ENCODE measurements at places on chromosomes 7 and 10. TPM values are rescaled to one million over a fixed set of nuclear protein-coding genes. Genes with fewer than 3 reads are reported as not detected.

- no peak for DNase-seq
These were observed 291.2 kb downstream of the KIF20B start for GRCh38 chr10:89992575-89992974.

GRCh38 chr7:38453168-38453567, 178.0 kb downstream of the AMPH start:
- DNase-seq = peak; percentile 6

DNA sequence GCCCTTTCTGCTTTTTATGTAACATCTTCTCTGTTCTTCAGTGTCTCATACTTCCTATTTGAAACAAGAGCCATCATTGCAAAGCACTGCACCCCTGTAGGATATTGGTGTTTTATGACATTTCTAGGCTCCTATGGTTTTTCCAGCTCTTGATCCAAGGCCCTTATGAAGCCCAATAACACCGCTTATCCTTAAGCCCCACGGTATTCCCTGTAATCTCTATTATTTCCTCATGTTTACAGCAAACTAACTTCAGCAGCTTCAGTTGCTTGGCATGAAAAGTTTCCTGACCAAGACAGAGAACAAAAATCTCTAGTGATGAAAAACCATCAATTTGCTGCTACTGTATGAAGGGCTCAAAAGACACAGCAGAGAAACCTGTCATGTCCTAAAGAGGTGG, 34.1 kb upstream of the TES start:
- DNase-seq = no peak

DNA sequence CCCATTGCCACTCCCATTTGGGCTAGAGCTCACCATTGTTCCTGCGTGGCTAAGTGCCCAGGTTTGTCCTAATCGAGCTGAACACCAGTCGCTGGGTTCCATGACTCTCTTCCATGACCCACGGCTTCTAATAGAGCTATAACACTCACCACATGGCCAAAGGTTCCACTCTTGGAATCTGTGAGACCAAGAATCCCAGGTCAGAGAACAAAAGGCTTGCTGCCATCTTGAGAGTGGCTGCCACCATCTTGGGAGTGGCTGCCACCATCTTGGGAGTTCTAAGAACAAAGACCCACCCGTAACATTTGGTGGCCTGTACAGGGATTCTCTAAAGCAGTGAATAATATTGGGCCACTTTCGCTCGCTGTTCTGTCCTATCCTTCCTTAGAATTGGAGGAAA, 37.0 kb downstream of the AKR1B15 start:
- no peak for DNase-seq

- DNase-seq = peak; percentile 95
These were observed 302.6 kb downstream of the KLF6 start for GRCh38 chr10:3482200-3482993.

The CALHM2 gene
- polyA plus RNA-seq = 1.1 TPM

The CRTAC1 gene
- polyA plus RNA-seq = 0.96 TPM

The CTAGE8 gene
- polyA plus RNA-seq = 0.21 TPM

The ITGA8 gene
- 1.9 TPM for polyA plus RNA-seq

Measured in cardiac muscle cell (in vitro differentiated cells and primary cell).